LoVo (cell line): ENCODE measurements at places on chromosomes 1 and 21.
A peak's percentile ranks its signal among the peaks of the same experiment; 100 is the strongest.

DNA sequence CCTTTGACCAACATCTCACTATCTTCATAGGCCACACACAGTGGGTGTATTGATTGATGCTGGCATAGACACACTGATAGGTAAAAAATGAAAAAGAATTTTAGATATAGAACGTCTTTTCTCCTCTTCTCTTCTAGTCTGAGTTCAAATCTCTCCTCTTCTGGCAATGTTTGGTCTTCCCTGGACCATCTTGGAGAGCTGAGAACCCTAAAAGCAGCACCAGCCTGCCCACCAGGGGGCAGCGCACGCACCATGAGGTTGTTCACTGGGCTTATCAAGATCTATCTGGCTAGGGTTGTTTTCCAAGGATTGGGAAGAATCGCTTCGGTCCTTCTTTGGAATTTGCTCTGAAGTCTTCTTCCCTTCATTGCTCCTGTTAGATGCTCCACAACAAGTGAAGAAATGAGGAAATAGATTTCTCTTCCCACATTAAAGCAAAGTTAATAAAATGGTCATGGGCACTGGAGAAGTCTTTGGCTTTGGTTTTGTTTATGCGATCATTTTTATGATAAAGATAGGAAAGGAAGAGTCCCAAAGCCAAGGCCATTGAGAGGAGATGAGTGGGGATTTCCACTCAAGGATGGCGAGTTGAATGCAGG lies 104.0 kb upstream of the OLIG2 start:
- no peak for DNase-seq

- DNase-seq, result no peak
Observed at GRCh38 chr1:119909890-119910596, 13.7 kb upstream of the ADAM30 start.

GRCh38 chr21:39489380-39489924 lies 37.7 kb downstream of the SH3BGR start:
- DNase-seq, result no peak

GRCh38 chr1:95916616-95917015 lies 682.6 kb downstream of the RWDD3 start:
- DNase-seq, result no peak

- DNase-seq, result no peak
Observed at GRCh38 chr1:91821126-91821868, 64.7 kb downstream of the TGFBR3 start.

DNA sequence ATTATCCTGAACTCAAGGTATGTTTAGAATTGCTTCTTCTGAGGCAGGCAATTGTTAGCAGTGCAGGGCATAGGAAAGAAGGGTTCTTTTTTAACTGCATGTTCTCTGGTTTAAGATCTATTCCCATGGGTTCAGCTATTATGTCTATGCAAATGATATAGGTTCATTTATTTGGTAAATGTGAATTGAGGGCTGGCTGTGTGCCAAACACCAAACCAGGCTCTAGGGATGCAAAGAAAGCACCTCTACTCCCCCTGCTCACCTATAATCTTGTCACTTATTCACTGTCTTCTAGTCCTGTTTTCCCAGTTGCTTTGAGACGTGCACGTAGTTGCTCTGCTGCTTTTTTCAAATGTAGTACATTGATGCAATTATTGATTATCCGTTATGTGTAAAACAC lies 691 bp upstream of the KIFAP3 start:
- DNase-seq, result no peak

DNA sequence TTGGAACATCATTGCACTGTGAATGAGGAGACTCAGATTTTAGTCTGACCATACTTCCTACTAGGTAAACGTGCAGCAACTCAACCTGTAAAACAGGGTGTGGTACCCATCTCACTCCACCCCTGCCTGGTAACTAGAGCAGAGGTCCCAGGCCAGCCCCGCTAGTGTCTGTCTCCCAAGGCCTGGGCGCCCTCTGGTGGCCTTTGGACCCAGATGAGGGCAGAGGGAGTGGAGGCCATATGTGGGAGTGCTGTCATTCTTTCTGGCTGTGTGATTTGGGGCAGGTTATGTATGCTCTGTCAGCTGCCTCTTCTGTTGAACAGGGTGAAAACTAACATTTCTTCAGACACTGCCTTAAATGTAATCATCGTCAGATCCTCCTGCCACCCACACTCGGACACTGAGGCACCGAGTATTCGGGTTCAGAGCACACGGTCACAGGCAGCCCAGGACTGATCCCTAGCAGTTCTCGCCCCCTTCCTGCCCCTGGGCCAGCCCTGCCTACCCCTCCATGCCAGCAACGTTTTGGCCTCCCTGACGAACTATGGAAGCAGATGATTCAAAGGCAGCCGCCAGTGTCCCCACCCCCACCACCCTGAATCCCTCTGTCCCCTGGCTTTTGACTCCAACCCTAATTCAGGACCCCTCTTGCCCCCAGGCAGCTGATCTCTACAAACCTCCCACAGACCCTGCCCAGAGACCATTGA lies 76.0 kb downstream of the CD247 start:
- peak; percentile 92 for DNase-seq
